ENCODE measurements at places on chromosomes 4 and X.

GRCh38 chr4:123977641-123978081 lies 581.1 kb downstream of the SPRY1 start:
- peaks cover 28% of the 10 kb centered on the region for H3K4me1 ChIP-seq
- H3K27me3 ChIP-seq = no peaks in the 10 kb centered on the region
- H3K27ac ChIP-seq = no peak overlapping the region
- H3K36me3 ChIP-seq = no peaks in the 10 kb centered on the region
- no peak for DNase-seq

DNA sequence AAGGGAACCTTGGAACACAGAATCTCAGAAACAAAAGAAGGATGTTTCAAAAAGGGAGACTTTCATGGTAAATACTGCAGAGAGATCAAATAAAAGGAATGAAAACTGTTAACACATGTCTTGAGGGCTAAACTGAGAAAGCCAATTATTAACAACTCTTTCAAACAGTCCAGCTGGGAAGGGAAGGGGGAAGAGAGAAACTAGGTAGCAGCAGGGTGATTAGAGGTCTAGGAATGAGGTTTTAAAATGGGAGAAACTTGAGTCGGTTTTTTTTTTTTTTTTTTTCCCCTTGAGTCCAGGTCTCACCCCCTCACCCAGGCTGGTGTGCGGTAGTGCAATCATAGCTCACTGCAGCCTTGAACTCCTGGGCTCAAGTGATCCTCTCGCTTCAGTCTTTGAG lies 4.3 kb downstream of the BCLAF3 start:
- H3K4me3 ChIP-seq = no peak overlapping the region
- peaks cover 3% of the 10 kb centered on the region for H3K36me3 ChIP-seq
- no peaks in the 10 kb centered on the region for H3K4me1 ChIP-seq
- H3K27me3 ChIP-seq = no peaks in the 10 kb centered on the region
- no peak overlapping the region for H3K27ac ChIP-seq
- DNase-seq = no peak

DNA sequence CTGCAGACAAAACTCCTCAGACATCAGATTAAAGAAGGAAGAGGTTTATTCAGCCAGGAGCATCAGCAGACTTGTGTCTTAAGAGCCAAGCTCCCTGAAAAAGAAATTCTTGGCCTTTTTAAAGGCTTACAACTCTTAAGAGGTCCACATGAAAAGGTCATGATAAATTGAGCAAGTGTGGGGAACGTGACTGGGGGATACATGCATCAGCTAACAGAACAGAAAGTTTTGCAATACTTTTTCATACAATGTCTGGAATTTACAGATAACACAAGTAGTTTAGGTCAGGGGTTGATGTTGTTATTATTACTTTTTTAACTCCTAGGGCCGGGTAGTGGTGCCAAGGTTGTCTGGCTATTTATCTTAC lies 55.6 kb upstream of the RBMX start:
- H3K4me1 ChIP-seq = no peaks in the 10 kb centered on the region
- peaks cover 1% of the 10 kb centered on the region for H3K36me3 ChIP-seq
- no peak for DNase-seq
- H3K4me3 ChIP-seq = no peak overlapping the region
- no peak overlapping the region for H3K27ac ChIP-seq

GRCh38 chr4:158783785-158784184 lies 15.0 kb downstream of the FNIP2 start:
- peak overlapping the region; percentile 38 for H3K27ac ChIP-seq
- no peak for DNase-seq
- H3K36me3 ChIP-seq = no peaks in the 10 kb centered on the region
- H3K4me1 ChIP-seq = peaks cover 54% of the 10 kb centered on the region
- H3K4me3 ChIP-seq = no peak overlapping the region
- H3K27me3 ChIP-seq = no peaks in the 10 kb centered on the region

GRCh38 chr4:26611885-26612284 lies 28.0 kb downstream of the TBC1D19 start:
- H3K4me3 ChIP-seq = no peak overlapping the region
- H3K27me3 ChIP-seq = no peaks in the 10 kb centered on the region
- H3K4me1 ChIP-seq = no peaks in the 10 kb centered on the region

DNA sequence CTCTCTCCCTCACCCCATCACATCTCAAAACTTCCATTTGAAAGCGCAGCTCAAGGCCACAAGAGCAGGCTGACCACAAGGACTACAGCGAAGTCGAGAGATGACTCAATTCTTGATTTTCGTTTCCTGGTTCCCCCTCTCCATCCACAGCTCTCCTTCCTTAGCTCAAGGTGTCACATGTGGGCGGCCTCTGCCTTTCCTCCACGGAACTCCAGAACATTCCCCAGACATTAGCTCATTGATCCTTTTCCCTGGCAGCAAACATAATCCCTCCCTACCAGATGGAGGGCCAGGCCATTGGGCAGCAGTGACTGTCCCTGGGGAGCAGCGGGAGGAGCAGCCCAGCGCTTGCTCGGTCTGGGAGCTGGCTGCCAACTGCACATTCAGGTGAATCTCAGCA lies 56.3 kb downstream of the CCDC149 start:
- peaks cover 33% of the 10 kb centered on the region for H3K4me1 ChIP-seq
- peaks cover 8% of the 10 kb centered on the region for H3K27me3 ChIP-seq
- no peak overlapping the region for H3K27ac ChIP-seq

GRCh38 chr4:140070973-140071372 lies 83.0 kb downstream of the MAML3 start:
- no peak for DNase-seq
- H3K4me3 ChIP-seq = no peak overlapping the region
- H3K27ac ChIP-seq = no peak overlapping the region

- no peak for DNase-seq
- no peak overlapping the region for H3K4me3 ChIP-seq
- H3K27ac ChIP-seq = no peak overlapping the region
- H3K27me3 ChIP-seq = peaks cover 3% of the 10 kb centered on the region
- H3K4me1 ChIP-seq = no peaks in the 10 kb centered on the region
Observed at GRCh38 chrX:97835969-97836368, 952.3 kb downstream of the RPA4 start.

DNA sequence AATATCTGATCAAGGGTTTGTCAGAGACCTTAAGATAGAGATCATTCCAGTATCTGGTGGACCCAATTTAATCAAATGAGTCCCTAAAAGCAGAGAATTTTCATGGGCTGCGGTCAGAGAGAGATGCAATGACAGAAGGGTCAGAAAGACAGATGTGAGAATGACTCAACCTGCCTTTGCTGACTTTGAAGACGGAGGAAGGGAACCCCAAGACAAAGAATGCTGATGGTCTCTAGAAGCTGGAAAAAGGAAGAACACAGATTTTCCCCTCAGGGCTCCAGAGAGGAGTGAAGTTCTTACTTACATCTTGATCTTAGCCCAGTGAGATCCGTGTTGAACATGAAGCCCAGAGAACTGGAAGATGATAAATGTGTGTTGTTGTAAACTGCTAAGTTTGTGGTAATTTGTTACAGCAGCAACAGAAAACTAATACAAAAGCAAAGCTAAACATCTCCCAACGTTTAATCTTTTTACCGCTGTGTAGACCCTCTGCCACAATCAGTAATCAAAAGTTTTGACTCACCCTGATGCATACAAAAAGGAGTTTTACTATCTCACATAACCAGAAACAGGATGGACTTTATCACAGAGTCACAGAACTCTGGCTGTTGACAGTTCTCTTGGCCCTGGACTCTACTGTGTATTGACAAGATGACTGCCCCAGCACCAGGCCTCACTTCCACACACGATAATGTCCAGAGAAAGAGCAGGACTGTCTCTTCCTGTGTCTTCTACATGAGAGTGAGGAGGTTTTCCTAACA lies 70.2 kb upstream of the MAGEB2 start:
- no peaks in the 10 kb centered on the region for H3K4me1 ChIP-seq
- no peak for DNase-seq
- no peak overlapping the region for H3K27ac ChIP-seq
- no peaks in the 10 kb centered on the region for H3K27me3 ChIP-seq
- no peaks in the 10 kb centered on the region for H3K36me3 ChIP-seq

- no peak for DNase-seq
- no peaks in the 10 kb centered on the region for H3K27me3 ChIP-seq
- peaks cover 6% of the 10 kb centered on the region for H3K4me1 ChIP-seq
- H3K27ac ChIP-seq = no peak overlapping the region
- H3K4me3 ChIP-seq = no peak overlapping the region
Observed at GRCh38 chr4:23660865-23661264, 229.0 kb downstream of the PPARGC1A start.

- H3K4me3 ChIP-seq = no peak overlapping the region
- no peaks in the 10 kb centered on the region for H3K36me3 ChIP-seq
- no peak overlapping the region for H3K27ac ChIP-seq
Observed at GRCh38 chr4:125389713-125390112, 75.0 kb downstream of the FAT4 start.

- H3K27me3 ChIP-seq = peaks cover 48% of the 10 kb centered on the region
- peak overlapping the region; percentile 62 for H3K27ac ChIP-seq
- peaks cover 17% of the 10 kb centered on the region for H3K4me1 ChIP-seq
- peaks cover 1% of the 10 kb centered on the region for H3K36me3 ChIP-seq
Observed at GRCh38 chr4:71187404-71188155, 151.2 kb upstream of the SLC4A4 start.

DNA sequence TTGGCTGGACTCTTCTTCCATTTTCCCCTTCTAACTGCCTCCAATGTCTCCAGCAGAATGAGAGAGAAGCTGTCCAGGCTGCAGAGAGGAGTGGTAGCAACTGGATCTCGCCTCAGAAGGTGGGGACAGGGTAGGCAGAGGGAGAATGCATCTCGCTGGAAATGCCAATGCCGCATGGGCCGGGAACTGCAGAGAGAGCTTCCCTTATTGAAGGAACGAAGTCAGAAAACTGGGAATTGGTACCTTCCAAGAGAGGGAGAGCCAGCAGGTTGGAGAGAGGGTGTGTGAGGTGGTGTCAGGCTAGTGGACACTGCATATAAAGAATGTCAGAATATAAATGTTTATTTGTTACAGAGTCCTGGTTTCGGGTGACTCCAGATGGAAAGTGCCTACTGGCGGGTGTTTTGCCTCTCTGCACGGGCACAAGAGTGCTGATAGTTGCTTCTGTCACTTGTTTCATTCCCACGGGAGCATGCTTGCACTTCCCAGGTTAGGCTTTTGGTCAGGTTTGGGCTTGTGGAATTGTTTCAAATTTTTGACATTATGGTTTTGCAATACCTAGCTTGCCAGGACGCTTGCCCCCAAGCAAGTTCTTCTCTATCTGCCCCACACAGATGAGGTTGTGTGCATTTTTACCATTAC lies 156.8 kb upstream of the STS start:
- H3K4me3 ChIP-seq = no peak overlapping the region

DNA sequence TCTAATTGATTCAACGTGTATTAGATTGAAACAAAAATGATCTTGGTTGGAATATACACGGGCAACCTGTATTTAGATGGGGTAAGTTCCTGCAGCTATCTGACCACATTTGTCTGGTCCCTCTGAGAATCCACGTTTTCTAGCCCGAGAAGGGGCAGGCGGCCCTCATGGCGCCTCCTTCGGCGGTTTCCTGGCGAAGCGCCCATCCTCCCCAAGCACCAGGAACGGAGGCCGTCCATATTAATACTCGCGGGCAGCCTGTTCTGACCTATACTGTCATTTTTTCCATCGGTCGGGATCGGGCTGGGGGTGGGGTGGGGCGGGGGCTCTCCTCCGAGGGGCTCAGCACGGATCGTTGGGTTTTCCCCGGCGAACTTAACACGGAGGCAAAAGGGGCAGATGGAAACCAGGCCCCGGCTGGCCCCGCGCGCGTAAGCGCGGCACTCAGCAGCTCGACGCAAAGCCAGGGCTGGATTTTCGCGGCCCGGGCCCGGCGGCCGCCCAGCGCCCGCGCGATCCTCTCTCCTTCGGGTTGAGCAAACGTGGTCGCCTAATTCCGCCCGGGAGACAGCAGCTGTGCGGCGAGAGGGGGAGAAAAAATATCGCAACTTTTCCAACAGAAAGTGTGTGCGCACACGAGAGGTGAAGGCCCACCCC lies 77.2 kb upstream of the BCOR start:
- DNase-seq = peak; percentile 77
- peak overlapping the region; percentile 89 for H3K4me3 ChIP-seq
- H3K36me3 ChIP-seq = peaks cover 4% of the 10 kb centered on the region
- H3K27ac ChIP-seq = peak overlapping the region; percentile 94

DNA sequence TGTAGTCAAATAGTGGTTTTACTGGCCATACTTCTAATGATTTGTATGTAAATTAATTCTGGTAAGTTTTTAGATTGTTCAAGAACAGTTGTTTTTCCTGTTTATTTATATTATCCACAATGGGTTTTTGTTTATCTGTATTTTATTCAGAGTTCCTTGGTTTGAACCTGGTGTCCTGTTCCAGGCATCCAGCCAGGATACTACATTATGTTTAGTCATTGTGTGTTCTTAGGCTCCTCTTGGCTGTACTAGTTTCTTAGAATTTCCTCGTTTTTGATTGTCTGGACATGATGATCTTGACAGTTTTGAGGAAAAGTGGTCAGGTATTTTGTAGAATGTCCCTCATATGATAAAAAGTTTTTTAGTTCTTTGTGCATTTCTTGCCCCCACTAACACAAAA lies 7.8 kb downstream of the TIGD2 start:
- peaks cover 21% of the 10 kb centered on the region for H3K36me3 ChIP-seq
- H3K27ac ChIP-seq = no peak overlapping the region
- no peak for DNase-seq
- no peaks in the 10 kb centered on the region for H3K27me3 ChIP-seq

GRCh38 chr4:24763631-24764297 lies 31.6 kb upstream of the SOD3 start:
- DNase-seq = no peak
- H3K27ac ChIP-seq = peak overlapping the region; percentile 92
- no peaks in the 10 kb centered on the region for H3K36me3 ChIP-seq
- H3K4me1 ChIP-seq = peaks cover 5% of the 10 kb centered on the region

GRCh38 chr4:15197005-15197404 lies 194.7 kb downstream of the CPEB2 start:
- H3K27ac ChIP-seq = no peak overlapping the region
- no peak for DNase-seq
- H3K4me1 ChIP-seq = peaks cover 11% of the 10 kb centered on the region
- H3K36me3 ChIP-seq = no peaks in the 10 kb centered on the region

- peak overlapping the region; percentile 93 for H3K4me3 ChIP-seq
- peak overlapping the region; percentile 73 for H3K27ac ChIP-seq
- H3K36me3 ChIP-seq = peaks cover 23% of the 10 kb centered on the region
- no peak for DNase-seq
- H3K4me1 ChIP-seq = peaks cover 31% of the 10 kb centered on the region
- H3K27me3 ChIP-seq = peaks cover 59% of the 10 kb centered on the region
Observed at GRCh38 chr4:95545546-95545945, 3.2 kb downstream of the UNC5C start.

- no peaks in the 10 kb centered on the region for H3K4me1 ChIP-seq
- peaks cover 3% of the 10 kb centered on the region for H3K27me3 ChIP-seq
- no peak overlapping the region for H3K4me3 ChIP-seq
- no peak overlapping the region for H3K27ac ChIP-seq
- no peak for DNase-seq
Observed at GRCh38 chrX:17814557-17814956, 46.5 kb downstream of the RAI2 start.

- H3K27ac ChIP-seq = no peak overlapping the region
- H3K27me3 ChIP-seq = no peaks in the 10 kb centered on the region
- no peaks in the 10 kb centered on the region for H3K36me3 ChIP-seq
- DNase-seq = no peak
Observed at GRCh38 chr4:81516241-81516640, 44.5 kb upstream of the RASGEF1B start.
